ENCODE measurements at places on chromosomes 7 and 10.
A peak's percentile ranks its signal among the peaks of the same experiment; 100 is the strongest.

DNA sequence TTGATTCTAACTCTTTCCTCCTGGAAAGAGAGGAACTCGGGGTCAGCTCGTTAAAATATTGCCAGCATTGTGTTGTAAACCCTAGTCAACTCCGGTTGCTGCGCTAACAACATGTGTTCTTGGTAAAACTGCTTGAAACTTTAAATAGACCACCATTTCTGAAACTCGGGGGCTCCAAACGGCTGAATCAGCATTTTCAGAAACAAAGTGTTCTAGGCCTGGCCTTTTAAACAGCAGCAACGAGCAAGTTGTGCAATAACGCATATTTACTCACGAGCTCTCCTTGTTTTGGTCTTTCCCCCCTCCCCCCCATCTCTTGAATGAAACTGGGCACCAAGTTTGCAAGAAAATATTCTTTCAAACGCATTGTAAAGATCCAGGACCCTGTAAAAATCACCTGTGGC is 9.2 kb upstream of the GRB10 start:
- peak; percentile 74 for DNase-seq

DNA sequence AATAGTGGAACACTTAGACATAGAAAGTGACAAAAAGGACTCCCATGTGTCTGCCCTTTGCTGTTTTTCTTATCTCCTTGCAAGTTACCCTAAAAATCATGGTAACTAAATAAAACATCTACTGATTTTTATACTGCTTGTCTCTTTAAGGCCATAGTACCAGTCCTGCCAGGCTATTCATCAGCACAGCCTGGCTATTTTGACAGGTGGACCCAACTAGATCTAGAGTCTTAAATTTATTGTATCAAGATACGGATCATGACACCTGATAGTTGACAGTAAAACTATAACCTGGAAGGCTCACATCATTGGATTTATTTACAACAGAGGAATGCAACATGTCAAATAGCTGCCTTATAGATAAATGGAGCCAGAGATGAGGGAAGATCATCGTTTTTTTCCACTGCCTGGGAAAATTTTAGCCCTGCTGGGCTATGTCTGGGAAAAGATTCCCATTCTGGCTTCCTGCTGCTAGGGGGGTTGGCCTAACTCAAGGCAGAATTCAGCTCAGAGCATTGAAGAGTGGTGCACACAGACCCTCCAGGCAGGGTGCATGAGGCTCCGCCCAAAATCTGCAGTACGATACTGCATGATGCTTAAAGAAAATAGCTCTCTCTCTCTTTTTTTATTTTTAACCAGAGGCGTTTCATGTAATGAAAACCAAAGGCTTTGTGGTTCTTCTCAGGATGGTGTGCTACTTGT is 292.0 kb upstream of the FZD8 start:
- no peak for DNase-seq

GRCh38 chr7:42770114-42770513 is 141.8 kb downstream of the C7orf25 start:
- DNase-seq: peak; percentile 3

GRCh38 chr7:826230-826917 is 5.9 kb upstream of the SUN1 start:
- DNase-seq: no peak

- peak; percentile 90 for DNase-seq
Measured at GRCh38 chr10:21525367-21526187, at the start of gene SKIDA1. SKIDA1 (minus strand) TSS chr10:21525682; CDS start chr10:21517822, 7,860 bp downstream.

DNA sequence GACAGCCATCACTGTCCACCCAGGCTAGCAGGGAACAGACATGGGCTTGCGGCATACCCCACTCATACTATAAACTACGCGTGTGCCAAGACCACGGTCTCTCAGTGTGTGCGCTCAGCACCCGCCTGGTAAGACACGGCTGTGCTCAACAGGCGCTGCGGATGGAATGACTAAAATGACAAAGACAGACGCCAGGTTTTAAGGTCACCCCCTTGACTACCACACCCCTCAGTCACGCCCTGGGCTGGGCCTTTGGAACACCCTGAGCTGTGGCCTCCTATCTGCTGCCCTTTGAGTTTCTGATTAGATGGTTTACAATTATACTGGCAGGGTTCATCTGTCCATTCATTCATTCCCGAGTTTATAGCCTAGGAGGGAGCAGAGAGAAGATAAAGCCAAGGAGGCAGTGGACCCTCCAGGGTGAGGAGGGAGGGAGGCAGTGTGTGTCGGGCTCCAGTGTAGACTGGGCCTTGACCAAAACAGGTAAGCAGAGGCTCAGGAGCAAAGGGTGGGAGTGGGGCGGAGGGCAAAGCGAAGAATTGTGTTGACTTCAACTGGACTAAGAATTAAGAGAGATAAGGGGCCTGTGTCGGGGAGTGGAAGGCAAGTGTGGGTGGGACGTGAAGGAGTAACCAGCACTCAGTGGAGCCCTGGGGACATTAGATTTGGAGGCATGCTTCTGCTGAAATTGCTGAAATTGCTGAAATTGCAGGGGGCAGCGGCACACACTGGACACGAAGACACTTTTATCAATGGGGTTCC is 35.0 kb downstream of the TNS3 start:
- no peak for DNase-seq

DNA sequence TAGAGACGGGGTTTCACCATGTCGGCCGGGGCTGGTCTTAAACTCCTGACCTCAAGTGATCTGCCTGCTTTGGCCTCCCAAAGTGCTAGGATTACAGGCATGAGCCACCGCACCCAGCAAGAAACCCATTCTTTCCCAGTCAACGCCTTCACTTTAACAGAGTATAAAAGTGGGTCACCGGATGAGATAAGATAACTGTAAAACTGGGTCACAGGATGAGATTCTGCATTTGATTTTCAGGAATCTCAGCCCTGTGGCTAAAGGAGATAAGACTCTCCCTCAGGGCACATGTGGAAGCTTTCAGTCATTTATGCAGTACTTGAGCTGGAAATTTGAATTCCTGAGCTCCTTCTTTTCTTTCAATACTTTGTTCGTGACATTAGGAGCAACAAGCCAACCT is 70.8 kb downstream of the LRRC17 start:
- no peak for DNase-seq

DNA sequence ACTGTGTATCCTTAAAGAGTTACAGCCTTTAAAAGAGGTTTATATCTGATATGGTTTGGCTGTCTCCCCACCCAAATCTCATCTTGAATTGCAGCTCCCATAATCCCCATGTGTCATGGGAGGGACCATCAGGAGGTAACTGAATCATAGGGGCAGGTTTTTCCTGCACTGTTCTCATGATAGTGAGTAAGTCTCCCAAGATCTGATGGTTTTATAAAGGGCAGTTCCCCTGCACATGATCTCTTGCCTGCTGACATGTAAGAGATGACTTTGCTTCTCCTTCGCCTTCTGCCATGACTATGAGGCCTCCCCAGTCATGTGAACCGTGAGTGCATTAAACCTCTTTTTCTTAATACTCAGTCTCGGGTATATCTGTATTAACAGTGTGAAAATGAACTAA is 9.7 kb downstream of the RTKN2 start:
- DNase-seq: no peak

- DNase-seq: peak; percentile 98
Measured at GRCh38 chr7:65006094-65006992, at the start of gene ERV3-1. ERV3-1 (minus strand) TSS chr7:65006687; CDS start chr7:64993026, 13,661 bp downstream.

DNA sequence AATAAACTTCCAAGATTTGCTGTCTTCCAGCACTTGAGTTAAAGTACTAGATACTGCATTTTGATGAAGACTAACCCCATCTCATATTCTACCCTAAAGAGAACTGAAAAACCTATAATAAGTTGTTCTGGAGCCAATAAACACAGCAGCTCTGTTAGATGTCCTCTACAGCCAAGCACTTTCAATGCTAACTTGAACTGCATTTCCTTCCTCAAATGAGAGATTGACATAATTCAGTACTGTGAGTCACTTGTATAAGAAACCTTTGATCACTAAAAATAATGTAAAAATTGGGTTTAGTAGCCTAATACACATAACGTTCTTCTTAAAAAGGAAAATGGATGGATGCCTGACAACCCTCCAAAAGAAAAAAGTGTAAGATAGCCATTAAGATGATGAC is 81.3 kb downstream of the ITGB8 start:
- DNase-seq: no peak

- no peak for DNase-seq
Measured at GRCh38 chr7:72415586-72415985, 3.4 kb upstream of the CALN1 start.

DNA sequence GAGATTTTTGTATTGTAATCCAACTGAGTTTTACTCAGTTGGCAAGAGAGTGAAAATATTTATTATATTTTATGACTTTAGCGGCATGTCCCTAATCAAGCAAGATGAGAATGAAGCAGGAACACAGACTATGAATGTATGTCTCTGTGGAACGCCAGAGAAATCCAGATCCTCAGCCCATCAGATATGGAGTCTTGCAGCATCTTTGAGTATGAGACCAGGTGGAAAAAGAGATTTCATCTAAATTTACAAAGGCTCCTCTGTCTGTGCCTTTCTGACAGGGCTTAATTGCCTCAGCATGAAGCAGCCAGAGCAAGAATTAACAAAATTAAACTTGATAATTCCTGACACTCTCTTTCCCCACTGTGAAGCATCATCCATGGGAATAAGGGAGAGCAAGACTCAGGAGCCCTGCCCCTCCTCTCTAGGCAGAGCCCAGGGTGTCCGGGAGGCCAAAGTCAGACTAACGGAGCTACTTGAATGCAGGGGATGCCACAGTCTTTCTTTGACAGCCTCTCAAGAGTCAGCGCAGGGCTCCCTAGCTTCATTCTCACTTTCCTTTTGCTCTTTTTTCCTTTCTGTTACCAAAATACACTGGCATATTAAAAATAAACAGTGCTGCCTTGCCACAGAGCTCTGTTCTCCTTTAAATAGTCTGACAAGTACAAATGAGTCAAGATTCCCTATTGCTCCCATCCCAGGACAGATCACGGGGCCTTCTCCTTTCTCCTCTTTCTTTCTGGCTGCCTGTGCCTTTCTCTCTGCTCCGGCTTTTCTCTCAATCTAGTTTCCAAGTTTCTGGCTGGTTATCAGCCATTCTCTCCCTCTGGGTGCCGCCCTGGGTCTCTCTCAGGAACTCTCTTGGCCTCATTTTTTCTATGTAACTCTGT is 132.2 kb upstream of the INHBA start:
- DNase-seq: peak; percentile 36

DNA sequence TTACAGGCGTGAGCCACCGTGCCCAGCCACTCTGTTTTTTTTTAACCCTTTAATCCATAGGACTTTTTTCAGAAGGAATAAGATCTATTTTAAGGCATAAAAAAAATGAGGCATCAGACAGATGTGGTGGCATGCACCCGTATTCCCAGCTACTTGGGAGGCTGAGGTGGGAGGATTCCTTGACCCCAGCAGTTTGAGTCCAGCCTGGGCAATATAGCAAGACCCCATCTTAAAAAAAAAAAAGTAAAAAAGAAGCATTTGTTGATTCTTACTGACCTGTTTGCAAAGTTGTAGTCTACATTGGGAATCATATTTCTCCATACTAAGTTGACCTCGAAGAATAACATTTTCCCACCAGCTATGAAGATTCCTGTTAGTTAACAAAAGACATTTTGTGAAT is 38.6 kb downstream of the VCL start:
- DNase-seq: no peak

GRCh38 chr10:45464958-45465567 is 91.0 kb downstream of the ALOX5 start:
- peak; percentile 83 for DNase-seq

DNA sequence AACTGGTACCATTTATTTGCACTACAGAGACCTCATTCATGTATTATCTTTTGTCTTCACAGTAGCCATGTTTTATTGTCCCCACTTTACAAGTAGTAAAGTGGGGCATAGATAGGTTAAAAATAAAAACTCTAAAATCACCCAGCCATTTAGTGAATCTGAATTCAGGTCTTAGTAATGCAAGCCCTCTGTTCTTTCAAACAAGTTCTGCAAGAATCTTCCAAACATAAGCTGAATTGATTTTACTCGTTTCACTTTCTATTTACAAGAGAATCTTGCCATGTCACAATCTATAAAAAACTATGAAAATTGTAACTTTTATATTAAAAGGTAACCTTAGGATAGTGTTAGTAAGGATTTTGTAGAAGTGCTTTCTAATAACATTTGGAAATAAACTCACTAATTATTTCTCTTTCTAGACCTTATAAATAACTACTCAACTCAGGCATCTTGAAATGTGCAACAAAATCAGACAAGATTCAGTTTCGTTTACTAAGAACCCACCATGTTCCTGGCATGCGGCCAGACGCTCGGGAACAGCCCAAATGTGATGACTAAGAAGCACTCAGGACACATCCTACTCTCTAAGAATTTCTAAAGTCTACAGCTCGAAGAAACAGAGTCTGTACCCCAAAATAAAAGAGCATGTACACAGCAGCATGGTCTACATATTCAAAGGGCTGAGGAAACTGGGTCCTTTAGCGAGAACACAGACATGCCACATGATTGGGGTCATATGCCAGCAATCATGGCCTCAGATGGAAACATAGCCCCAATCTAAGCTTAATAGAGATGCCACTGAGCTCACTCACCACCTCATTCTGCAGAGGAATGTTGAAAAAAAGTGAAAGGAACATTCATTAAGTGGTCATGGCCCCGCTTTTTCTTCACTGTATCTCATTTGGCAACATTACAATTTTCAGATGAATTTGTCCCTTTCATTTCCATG is 167.6 kb downstream of the AMPH start:
- peak; percentile 49 for DNase-seq

- DNase-seq: no peak
Measured at GRCh38 chr10:34406463-34407323, 408.4 kb downstream of the PARD3 start.

- DNase-seq: peak; percentile 70
Measured at GRCh38 chr7:55977831-55978230, 13.4 kb downstream of the NIPSNAP2 start.

DNA sequence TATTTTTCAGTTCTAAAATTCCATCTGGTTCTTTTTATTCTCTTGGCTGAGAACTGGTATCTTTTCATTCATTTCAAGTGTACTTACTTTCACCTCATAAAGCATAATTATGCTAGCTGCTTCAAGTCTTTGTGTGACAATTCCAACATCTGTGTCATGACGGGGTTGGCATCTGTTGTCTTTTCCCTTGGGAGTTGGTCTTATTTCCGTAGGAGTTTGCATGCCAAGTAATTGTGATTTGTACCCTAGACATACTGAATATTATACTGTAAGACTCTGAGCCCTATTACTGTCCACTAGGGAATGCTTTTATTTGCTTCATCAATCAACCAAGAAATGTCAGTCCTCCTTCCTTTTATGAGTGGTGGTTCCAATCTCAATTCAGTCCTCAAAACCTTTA is 24.6 kb upstream of the HUS1 start:
- DNase-seq: no peak

- peak; percentile 74 for DNase-seq
Measured at GRCh38 chr10:83539528-83540308, 599.6 kb upstream of the GHITM start.

GRCh38 chr7:44881610-44882009 is 3.7 kb downstream of the PURB start:
- DNase-seq: peak; percentile 65

DNA sequence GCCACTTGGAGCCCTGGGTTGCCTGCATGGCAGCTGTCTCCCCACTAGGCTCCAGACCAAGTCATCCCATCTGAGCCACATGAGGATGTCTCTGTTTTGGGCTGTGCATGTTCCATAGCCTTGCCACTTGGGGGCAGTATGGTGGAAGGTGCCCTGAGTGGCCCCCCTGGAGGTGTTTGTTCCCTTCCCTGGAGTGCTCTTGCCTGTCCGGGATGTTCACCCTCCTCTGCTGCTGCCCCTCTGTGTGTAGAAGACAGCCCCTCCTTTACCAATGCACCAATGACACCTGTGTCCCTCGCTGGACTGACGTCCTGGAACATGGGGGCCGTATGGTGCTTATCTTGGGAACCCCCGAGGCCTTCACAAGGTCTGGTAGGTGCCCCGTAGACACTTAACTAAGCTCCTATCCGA is 100.2 kb downstream of the ACTR3B start:
- DNase-seq: no peak

GRCh38 chr10:46293228-46293627 is 6.4 kb downstream of the ANTXRL start:
- DNase-seq: no peak

Measured in adipocyte (in vitro differentiated cells).